ENCODE measurements at places on chromosomes 1 and 21. TPM values are rescaled to one million over a fixed set of nuclear protein-coding genes. Genes with fewer than 3 reads are reported as not detected.

The SRSF4 gene
- 90.6 TPM for total RNA-seq

The CD34 gene
- 0.35 TPM for total RNA-seq

The RPL11 gene
- 1,618 TPM for total RNA-seq

The C2CD4D gene
- total RNA-seq, result 0.86 TPM

The SPRR2A gene
- total RNA-seq, result not detected

The PKLR gene
- 0.13 TPM for total RNA-seq

The GPR3 gene
- 4.3 TPM for total RNA-seq

The SCAMP3 gene
- total RNA-seq, result 52.5 TPM

The ZC3H11A gene
- 95.9 TPM for total RNA-seq

The AIRE gene
- 0.17 TPM for total RNA-seq

- no peak for DNase-seq
These were observed 8.9 kb downstream of the XKR8 start for GRCh38 chr1:27968692-27969091.

GRCh38 chr1:38084700-38085099 lies 38.1 kb upstream of the POU3F1 start:
- DNase-seq, result no peak

DNA sequence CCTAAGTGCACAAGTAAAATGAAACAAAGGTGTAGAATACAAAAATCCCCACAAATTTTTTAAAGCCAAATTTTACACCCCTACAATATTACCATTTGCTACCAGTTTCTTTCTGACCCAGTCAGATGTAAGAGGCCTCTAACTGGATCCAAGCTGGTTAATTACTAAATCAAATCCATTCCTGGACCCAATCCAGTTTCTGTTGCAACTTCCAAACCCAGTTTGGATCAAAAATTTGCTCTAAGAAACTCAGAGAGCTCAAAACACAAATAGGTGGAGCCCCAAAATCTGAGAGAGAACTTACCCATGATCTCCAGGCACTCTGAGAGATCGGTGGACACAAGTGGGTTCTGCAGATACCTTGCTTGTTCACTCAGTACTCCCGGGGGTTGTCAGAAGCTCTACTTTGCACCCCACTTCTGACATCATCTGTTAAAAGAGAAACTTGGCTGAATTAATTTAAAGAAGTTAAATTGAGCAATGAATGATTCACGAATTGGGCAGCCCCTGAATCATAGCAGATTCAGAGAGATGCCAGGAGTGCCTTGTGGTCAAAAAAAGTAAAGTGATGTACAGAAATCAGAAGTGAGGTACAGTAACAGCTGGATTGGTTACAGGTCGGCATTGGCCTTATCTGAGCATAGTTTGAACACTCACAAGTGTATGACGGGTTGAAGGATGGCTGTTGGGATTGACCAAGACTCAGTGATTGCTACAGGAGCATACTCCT lies 448.0 kb downstream of the KCNT2 start:
- DNase-seq, result no peak

- DNase-seq, result no peak
These were observed 431.3 kb downstream of the MRPL39 start for GRCh38 chr21:25175938-25176337.

- peak; percentile 36 for DNase-seq
These were observed 3.2 kb downstream of the GREM2 start for GRCh38 chr1:240608707-240609106.

DNA sequence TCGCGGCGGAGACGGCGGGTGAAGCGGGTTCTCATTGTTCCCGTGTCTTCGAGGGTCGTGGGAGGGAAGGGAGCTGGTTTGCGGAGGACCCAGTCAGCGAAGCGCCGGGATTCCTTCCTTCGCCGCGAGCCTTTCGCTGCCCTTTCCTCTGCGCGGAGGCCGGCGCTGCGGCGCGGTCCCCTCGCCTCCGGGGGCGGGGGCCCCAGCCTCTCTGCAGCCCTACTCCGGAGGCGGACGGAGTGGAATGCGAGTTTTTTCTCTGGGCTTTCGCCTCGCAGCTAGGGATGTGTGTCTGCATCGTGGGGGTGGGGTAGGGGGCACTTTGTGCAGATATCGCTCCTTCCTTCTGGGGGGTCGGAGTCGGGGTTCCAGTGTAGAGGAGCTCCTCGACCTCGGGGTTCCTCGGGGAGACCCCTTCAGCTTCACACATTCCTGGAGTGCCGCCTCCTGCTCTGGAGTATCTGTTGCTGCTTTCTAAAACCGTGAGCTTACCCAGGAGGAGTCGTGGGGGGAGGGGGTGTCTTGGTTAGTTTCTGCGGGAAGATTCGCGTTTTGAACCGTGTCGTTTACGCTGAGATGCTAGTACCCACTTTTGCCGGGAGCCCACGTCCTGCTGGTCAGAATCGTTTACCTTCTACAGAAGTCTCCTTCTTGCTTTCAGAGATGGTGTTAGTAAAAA lies 595 bp downstream of the RNF2 start:
- peak; percentile 48 for DNase-seq

DNA sequence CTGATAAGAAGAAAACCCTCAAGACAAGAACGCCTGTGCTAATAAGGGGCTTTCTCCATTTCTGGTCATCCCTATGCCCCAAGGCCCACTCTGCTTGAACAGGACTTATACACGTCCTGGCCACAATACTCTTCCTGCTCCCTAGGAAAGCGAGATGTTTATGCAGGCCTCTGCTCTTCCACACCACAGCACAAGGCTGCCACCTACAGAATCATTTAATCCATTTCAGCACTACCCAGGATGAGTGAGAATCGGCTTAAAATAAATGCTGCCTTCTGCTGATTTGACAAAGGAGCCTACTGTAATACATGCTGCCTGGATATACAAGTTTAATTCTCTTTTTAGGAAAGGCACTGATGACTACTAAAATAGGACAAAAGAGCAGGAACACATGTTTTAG lies 29.4 kb downstream of the FRRS1 start:
- peak; percentile 57 for DNase-seq

GRCh38 chr1:47593013-47593568 lies 155.2 kb downstream of the FOXD2 start:
- DNase-seq, result no peak

DNA sequence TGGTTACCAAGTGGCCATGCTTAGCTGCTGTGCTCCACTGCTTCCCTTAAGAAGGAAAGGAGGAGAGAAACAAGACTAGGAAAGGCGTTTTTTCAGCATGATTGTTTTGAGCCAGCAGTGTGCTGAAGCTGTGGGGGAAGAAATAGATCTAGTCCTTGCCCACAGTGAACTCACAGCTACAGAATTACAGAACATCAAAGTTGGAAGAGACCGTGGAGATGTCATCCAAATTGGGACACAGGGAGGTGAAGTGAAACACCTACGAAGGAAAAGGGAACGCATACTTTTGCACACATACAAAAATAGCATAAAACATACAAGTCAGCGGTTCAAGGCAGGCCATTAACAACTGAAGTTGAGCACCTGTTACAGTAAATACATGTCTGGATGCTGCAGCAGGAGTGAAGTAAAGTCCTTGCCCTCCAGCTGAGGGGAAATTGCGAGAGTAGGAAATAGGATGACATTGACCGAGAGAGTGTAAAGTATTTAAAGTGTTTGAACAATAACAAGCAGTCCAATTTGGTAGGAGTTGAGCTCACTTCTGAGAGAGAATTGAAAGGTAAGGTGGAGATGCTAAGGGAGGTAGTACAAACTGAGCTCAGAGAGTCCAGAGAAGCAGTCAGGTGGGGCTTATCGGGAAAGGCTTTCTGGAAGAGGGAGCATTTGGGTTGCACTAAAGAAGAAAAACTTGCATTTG lies 55.1 kb downstream of the KIRREL1 start:
- DNase-seq, result no peak

DNA sequence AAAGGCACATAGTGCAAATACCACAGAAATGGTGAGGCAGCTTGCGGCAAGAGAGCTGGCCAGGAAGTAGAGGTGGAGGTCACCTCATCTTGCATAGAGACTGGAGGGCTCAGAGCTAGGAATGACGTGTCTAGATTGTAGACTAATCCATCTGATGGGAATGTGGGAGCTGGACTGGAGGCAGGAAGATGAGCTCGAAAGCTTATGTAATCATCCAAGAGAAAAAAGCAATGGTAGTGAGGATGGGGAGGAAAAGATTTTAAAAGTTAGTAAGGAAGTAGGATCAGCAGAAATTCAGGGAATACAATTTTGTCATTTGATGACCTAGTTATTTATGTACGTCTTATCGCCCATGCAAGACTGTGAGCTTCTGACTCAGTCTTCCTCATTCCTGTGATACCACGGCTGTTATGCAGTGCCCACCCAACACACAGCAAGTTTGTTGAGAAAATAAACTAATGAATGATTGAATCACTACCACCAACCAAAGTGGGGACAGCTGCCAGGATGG lies 123.9 kb downstream of the RRAGC start:
- DNase-seq, result no peak

- peak; percentile 80 for DNase-seq
These were observed 29.5 kb downstream of the LDLRAP1 start for GRCh38 chr1:25572708-25573590.

DNA sequence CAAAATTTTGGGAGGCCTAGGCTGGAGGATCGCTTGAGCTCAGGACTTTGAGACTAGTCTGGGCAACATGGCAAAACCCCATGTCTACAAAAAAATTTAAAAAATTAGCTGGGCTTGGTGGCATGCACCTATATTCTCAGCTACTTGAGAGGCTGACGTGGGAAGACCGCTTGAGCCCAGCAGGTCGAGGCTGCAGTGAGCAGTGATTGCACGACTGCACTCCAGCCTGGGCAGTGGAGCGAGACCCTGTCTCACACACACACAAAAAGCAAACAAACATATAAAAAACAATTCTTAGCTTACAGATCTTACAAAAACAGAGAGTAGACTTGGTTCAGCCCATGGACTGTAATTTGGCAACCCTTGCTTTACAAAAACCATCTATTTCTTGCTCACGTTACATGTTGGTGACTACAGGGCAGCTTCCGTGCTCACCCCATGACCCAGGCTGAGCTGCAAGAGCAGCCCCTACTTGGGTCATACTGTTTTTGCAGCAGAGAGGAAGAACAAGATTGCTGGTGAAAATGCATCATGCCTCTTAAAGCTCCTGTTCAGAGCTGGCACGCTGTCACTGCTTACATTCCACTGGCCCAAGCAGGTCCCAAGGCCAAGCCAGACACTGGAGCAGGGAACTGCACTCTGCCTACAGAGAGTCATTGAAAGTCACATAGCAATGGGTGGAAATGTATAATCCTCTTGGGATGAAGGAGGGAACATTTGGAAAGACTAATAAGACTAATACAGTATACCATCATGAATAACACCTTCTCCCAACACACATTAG lies 13.4 kb upstream of the ZBTB8A start:
- no peak for DNase-seq

GRCh38 chr1:39368045-39368444 lies 123.4 kb upstream of the BMP8A start:
- no peak for DNase-seq

DNA sequence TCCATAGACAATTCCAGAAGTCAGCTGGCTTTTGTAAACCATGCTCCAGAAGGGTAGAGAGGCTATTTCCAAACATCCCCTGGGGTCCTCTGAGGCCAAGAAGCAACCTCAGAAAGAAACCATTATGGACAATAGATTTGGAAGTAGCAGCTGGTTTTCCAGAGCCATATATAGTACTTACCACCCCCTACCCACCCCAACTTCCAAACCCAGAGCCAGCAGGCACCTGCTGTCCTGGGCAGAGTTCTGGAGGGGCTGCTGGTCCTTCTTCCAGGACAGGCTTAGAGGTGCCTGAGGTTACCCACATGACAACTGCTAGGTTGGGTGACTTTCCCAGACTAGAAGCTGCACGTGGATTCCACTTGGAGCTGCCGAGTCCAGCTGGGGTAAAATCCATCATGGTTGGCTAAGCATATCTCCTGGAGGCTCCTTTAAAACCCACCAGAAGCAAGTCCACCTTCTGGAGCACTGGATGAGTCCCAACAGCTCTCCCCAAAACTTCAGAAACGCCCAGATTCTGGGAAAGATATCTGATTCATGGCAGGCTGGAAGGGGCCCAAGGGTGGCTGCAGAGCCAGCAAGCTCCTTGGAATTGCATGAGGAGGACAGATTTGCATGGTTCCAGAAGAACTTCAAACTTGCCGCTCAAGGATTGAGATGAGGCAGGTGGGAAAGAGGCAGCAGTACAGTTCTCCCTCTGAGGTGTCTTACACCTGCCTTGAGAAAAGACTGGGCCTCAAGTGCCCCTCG lies 5.8 kb downstream of the MYCL start:
- no peak for DNase-seq

GRCh38 chr1:228983231-228983660 lies 248.0 kb downstream of the RHOU start:
- peak; percentile 13 for DNase-seq

DNA sequence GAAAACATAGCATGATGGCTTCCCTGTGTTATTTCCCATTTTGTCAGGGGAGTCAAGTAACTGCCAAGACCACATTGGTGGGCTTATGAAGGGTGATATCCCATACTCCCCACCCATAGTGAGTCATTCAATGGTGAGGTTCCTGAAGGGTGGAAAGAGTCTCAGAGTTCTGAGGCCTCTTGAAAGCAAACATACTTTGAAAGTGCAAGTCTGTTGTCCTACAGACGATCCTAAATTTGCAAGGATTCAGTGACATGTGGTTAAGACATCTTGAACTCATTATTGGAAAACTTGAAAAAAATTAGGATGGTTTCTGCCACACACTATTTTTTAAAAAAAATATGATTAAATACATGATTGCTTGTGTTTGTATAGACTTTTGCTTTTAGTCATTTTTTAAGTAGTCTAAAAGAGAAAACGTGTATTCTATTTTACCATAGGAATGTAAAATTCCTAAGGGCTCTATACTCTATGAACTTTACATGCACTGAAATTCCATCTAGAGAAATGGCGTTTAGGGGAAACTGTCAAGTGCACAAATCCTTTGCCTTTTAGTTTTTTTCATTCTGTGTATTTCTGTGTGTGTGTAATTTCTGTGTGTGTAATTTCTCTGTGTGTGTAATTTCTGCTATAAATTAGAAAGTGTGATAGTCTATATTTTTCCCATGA lies 225.5 kb upstream of the ADAMTS5 start:
- DNase-seq, result no peak

- DNase-seq, result no peak
These were observed 24.0 kb downstream of the LRRC8D start for GRCh38 chr1:89844860-89845259.

DNA sequence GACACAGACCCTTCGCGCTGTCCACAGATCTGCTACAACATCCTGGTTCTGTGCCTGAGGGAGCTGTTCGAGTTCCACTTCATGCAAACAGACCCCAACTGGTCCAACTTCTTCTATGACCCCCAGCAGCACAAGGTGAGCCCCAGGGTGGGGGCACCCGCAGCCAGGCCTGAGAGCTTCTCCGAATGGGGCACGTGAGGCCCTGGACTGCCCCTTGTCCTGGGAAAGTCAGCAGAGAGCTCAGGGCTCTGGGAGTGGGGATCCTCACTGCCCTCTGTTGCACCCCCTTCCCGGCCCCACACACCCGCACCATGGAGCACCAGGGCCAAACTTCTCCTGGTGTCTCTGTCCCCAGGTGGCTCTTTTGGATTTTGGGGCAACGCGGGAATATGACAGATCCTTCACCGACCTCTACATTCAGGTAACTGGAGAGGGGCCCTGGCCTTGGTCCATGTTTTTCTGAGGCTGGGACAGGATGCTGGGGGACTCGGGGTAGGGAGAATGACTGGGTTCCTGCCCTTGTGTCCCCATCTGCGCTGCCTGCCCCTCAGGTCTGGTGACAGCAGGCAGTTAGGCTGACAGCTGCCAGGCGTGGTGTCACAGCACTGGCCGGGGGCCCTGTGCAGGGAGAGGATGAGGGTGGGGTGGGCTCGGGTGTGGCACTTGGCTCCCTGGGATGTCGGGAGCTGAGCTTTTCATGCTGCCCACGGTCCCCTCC lies 44.6 kb downstream of the COQ8A start:
- DNase-seq, result peak; percentile 24

GRCh38 chr21:38367646-38368045 lies 110.9 kb downstream of the KCNJ15 start:
- DNase-seq, result no peak

- DNase-seq, result no peak
These were observed 98.0 kb upstream of the C1orf105 start for GRCh38 chr1:172322219-172323061.

All from H9 (cell line).